Stimulated activated naive CD8-positive, alpha-beta T cell treated with anti-CD3 and anti-CD28 coated beads, Interleukin-15, Interleukin-2, amounts not matched to agents 100 U/mL and 50 U/mL, for 24 hours (primary cell): ENCODE measurements at places on chromosomes 1 and 21.

DNA sequence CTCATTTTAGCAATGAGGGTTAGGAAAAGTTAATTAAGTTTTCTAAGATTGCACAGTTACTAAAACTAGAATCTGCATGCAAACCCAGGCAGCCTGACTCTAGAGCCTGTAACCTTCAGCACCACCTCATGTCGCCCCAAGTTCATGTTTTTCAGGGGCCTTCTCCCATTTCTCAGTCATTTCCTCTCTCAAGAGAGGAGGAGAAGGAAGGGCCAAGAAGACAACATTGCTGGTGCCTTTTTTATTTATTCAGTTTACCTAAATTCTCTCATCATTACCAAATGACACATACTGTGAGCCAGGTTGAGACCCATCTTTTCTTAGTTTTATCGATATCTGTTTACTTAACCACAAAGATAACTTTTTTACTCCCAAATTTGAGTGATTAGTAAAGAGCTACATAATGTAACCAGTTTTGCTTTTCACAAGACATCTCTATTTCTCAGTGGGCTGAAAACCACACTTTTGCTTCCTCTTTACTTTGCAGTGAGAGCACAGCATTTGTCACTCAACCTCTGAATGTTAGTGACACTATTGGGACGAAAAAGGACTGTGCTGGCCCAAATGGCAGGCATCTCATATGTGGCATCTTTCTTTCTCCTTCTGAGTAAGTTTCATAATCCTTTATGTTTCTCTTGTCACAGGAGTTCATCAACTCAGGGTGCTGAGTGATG is at the start of gene CD101:
TSS of gene CD101 (plus strand) at position 507 of the 674 bp plus-strand sequence. CDS start at position 565, 58 bp downstream.
- no peak for DNase-seq

GRCh38 chr21:46295996-46296752 is 10.0 kb downstream of the YBEY start:
- DNase-seq = peak; percentile 68

DNA sequence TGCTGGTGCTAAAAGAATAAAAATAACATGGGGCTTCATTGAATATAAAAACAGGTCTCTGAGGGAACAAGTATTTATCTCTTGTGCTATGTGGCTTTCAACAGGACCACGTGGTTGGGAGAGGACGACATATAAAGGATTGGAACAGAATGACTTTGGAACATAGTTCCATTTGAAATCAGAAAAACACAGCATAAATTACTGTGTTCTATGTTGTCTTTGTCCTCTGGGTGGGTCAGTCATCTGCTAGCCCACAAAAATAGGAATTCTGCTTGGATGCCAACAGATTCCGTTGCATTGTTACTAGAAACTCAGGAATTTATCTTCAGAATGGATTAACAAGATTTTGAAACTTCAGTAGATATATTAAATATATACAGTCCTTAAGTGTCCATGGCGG is 5.9 kb downstream of the CEP85 start:
- no peak for DNase-seq

GRCh38 chr1:81803431-81804110 is 2.8 kb downstream of the ADGRL2 start:
- no peak for DNase-seq

DNA sequence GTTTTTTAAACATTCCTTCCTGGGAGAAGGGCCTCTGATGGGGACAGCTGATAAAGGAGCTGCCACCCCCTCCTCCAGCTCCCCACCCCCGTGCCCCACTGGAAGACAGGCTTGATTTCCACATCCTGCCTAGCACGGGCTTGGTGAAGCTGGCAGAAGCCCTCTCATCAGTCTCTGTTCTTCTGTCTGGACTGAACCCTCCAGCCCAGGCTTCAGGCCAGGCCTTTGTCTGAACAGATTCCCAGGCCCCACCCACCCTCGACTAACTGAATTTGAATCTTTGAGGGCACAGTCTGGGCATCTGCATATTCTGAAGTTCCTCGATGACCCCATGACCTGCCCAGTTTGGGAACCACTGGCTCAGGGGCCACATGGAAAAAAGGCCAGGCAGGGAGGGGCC is 75.3 kb downstream of the CD58 start:
- DNase-seq = no peak

DNA sequence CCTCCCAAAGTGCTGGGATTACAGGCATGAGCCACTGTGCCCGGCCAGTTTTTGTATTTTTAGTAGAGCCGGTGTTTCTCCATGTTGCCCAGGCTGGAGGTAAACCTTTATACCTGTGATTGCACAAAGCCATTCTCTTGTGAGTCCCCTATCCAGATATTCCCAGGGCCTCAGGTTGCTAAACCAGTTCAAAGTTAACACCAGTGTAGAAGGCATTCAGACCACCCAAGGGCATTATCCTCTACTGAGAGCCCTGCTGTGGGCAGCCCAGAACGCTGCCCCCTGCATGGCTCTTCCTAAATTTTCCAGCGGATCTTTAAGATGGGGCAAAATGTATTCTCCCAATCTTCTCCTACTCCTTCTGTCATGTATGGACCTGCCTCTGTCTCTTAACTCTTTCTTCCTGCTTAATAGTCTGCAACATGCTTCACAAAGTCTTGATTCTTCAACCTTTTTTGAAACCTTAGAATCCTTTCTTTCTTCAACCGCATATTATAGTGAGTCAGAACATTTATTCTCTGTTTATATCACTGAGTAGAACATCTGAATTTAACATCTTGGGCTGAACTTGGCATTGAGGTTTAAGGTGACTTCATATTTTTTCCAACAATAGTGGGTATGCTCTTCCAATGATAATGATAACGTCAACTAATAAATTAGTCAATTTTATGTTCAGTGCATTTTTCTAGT is 36.0 kb downstream of the UBE4B start:
- no peak for DNase-seq

GRCh38 chr1:30680429-30680828 is 43.0 kb downstream of the MATN1 start:
- no peak for DNase-seq

- DNase-seq = no peak
These were observed 16.6 kb upstream of the DR1 start for GRCh38 chr1:93328809-93329760.

GRCh38 chr1:155223047-155223446 is 14.6 kb downstream of the MTX1 start:
- no peak for DNase-seq

GRCh38 chr1:84379138-84379916 is 19.0 kb upstream of the DNASE2B start:
- no peak for DNase-seq

- DNase-seq = no peak
These were observed 268.7 kb downstream of the PTGER3 start for GRCh38 chr1:70778934-70779333.

DNA sequence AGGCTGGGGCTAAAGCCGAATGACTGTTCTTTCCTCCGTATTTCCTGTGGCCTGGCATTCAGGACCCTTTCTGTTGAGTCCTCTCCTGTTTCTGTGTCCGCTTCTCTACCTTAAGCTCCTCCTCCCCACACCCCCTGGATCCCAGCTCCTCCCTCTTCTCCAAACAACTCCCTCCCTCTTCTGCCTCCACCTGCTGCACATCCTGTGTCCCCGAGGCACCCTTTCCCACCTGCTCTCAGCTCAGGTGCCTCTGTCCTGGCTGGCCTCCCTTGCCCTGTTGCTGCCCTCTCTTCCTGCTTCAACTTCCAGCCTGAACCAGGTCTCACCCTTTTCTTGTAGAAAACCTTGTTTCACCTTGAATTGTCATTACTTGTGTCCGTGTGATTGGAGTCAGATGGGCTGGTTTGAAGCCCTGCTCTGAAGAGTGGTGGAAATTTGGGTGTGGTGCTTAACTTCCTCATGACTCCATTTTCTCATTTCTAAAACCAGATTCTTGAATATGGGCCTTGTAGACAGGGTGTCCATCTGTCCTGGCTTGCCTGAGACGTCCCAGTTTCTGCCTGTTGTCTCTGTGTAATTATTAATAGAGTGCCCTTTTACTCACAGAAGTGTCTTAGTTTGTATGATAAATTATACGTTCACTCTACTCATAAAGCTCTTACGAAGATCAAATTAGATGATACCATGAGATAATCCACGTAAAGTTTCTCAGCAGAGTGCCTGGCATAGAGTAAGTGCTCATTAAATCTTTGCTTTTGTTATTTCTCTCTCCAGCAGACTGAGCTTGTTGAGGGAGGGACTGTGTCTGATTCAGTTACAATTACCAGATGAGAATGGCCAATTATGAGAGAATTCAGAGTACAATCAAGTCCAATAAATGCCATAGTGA is 58.9 kb upstream of the TRABD2B start:
- no peak for DNase-seq

DNA sequence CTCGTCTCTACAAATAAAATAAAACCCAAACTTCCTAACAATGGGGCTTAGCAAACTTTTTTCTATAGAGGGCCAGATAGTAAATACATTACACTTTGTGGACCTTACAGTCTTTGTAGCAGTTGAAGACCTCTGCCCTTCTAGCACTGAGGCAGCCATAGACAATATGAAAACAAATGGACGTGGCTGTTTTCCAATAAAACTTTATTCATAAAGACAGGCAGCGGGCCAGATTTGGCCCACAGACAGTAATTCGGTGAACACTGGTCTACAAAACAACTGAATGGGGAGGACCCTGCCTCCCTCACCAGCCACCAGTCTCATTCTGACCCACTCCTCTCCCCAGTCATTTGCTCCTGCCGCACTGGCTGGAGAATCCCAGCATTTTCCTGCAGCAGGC is 162.3 kb downstream of the KAZN start:
- no peak for DNase-seq

DNA sequence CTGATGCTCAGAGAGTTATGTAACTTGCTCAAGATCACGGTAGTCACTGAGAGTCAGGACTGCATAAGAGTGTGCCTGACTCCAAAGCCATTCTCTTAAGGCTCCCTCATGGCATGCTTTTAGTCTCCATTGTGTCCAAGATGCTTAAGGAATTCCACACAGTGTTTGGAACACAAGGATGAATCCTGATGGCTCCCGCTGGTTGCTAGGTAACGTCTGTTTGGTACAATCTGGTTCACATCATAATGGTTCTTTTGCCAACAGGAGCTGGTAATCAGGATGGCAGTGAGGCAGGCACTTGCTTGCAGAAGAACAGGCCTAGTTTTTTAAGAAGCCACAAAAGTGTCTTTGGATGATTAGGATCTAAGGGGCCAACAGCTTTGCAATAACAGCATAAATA is 436.5 kb upstream of the DAB1 start:
- DNase-seq = no peak

- no peak for DNase-seq
These were observed 2.4 kb downstream of the JMJD4 start for GRCh38 chr1:227732586-227733308.

GRCh38 chr1:27111626-27112573 is 43.0 kb downstream of the SLC9A1 start:
- peak; percentile 73 for DNase-seq

- no peak for DNase-seq
These were observed 1.9 kb downstream of the TMCO4 start for GRCh38 chr1:19797827-19798226.

GRCh38 chr1:178573330-178573729 is 60.4 kb downstream of the TEX35 start:
- no peak for DNase-seq

DNA sequence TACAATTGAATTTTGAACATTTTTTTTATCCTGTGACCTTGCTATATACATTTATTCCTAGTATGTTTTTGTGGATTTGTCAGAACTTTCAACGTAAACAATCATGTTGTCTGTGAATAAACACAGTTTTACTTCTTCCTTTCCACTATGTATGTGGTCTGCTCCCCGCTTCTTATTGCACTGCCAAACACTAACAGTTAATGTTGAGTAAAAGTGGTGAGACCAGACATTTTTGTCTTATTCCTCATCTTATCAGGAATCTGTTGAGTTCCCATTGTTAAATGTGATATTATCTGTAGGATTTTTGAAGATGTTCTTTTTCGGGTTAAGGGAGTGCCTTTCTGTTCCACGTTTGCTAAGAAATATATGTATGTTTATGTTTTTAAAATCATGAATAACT is 45.9 kb downstream of the CAMSAP2 start:
- DNase-seq = no peak

DNA sequence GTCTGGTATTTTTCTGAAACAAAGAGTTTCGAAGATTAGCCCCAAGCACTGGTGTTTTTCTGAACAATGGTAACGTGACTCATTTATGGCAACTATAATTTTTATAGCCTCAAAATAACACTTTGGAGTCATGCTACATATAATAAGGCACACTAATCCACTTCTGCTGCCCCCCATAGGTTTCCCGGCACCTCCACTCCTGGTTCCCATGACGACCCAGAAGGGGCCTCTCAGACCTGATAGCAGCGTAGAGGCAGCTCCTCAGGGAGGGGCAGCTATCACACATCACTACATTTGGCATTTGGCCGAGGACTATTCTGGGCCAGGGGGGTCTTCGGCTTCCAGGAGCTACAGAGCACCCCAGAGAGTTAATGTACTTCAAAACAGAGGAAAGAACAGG is 23.3 kb downstream of the CAPN8 start:
- DNase-seq = no peak

- no peak for DNase-seq
These were observed 25.5 kb upstream of the CYP2J2 start for GRCh38 chr1:59952065-59952464.

DNA sequence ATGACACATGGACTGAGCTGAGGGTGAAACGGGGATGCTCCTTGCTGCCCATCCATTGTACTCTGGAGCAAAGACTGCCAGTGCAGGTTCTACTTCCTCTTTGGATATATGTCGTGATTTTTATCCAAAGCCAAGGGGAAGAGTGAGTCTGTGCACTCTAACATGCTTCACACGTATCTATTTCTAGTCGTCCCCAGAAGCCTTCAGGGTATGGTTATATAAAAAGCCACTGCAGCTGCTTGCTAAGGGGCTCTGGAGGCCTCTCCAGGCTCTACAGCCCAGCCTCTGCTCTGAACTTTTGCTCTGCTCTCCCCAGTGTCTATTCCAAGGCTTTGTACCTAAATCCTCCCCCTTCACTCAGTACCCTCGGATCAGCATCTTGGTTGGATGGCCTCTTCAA is 20.1 kb downstream of the PAFAH2 start:
- DNase-seq = no peak

- no peak for DNase-seq
These were observed 51.1 kb downstream of the KCNH1 start for GRCh38 chr1:211082824-211083223.

- no peak for DNase-seq
These were observed 2.0 kb downstream of the CAMSAP2 start for GRCh38 chr1:200740571-200741208.

- DNase-seq = no peak
These were observed 49.8 kb downstream of the NFASC start for GRCh38 chr1:204920511-204920910.

DNA sequence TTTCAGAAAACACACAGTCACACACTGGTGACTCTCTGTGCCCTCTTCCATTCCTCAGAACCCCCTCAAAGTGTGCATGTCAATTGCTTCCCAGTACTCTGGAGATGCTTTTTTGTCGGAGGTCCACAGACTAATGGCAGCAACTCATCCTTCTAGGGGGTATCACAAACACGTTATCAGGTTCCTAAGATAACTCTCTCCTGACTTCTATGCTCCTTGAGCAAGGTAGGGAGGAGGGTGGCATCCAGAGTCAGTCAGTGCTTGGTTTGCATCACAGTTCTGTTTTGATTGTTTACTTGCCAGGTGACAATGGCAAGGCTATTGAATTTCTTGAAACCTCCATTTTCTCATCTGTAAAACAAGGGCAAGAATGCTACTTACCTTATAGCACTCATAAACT is 39.4 kb upstream of the DYNLT5 start:
- DNase-seq = no peak
